MG63 (cell line): ENCODE measurements at places on chromosomes 11 and 22.

GRCh38 chr11:34072041-34072440, 20.5 kb downstream of the CAPRIN1 start:
- DNase-seq: no peak

- peak; percentile 3 for DNase-seq
Measured at GRCh38 chr11:115778928-115779650, 274.9 kb upstream of the CADM1 start.

DNA sequence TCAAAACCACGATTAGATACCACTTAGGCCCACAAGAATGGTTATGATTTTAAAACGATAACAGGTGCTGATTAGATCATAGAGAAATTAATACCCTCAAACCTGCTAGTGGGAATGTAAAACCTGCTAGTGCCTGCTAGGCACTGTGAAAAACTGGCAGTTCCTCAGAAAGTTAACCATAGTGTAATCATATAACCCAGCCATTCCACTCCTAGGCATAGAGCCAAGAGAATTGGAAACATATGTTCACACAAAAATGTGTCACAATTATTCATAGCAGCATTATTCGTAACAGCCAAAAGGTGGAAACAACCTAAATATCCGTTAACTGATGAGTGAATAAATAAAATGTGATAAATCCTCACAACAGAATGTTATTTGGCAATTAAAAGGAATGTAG, 122.2 kb upstream of the SYN3 start:
- DNase-seq: no peak

- no peak for DNase-seq
Measured at GRCh38 chr22:43526946-43527345, 115.1 kb downstream of the MPPED1 start.

- DNase-seq: no peak
Measured at GRCh38 chr11:121421149-121421901, 30.8 kb upstream of the SORL1 start.

- no peak for DNase-seq
Measured at GRCh38 chr22:35586771-35587170, 30.4 kb downstream of the MB start.

DNA sequence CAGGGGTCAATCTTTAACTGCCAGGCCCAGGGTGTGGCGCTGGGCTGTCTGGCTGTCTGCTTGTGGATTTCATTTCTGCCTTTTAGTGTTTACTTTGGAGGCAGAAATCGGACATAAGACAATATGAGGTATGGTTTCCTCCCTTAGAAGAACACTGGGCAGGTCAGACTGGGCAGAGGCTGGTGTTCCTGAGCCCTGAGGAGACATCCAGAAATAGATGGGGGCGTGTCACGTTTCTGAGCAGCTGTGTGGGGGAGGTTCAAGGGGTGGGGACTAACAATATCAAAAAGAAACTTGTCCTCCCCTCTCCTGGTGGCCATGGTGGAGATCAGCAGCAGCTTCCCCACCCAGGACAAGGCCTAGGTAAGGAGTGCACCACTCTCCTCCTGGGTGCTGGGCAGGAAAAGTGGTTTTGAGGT, at the start of gene ART1:
ART1 (plus strand) TSS at position 312 of the 419 bp plus-strand sequence. CDS start 14,086 bp downstream, outside the sequence.
- DNase-seq: no peak

DNA sequence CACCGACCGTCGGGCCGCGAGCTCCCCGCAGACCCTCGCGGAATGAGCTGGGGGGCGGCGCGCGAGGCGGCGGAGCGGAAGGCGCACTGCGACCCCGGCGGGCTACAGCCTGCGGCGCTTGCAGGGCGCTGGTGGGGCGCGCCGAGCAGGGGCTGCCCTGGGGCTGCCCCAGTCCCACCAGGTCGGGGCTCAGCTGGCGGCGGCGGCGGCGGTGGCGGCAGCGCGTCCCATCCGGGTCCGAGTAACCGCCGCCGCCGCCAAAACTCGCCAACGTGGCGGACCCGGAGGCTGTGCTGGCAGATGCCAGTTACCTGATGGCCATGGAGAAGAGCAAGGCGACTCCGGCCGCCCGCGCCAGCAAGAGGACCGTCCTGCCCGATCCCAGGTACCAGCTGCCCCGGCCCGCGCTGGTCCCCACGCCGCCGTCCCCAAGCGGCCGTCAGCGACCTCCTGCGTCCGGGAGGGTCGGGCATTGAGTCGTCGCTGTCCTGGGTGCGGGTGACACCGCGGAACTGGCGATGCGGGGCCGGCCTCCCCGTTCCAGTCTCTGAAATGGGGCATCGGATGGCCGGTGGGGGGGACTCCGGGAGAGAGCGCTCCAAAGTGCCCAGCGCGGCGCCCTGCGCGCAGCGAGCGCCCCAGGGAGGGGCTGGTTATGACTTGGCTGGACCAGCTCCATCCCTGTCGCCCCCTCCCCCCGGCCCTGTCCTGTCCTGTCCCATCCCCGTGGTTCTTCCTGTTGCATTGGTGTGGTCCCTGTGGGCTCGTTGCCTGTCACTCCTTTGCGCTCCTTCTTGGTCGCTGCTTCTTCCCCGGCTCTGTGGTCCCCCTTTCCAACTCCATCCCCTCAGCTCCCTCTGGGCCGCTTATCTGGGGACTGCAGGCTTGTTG, 63.5 kb downstream of the CRYBB2 start:
- no peak for DNase-seq

- DNase-seq: no peak
Measured at GRCh38 chr11:17102462-17102861, 25.0 kb upstream of the RPS13 start.

DNA sequence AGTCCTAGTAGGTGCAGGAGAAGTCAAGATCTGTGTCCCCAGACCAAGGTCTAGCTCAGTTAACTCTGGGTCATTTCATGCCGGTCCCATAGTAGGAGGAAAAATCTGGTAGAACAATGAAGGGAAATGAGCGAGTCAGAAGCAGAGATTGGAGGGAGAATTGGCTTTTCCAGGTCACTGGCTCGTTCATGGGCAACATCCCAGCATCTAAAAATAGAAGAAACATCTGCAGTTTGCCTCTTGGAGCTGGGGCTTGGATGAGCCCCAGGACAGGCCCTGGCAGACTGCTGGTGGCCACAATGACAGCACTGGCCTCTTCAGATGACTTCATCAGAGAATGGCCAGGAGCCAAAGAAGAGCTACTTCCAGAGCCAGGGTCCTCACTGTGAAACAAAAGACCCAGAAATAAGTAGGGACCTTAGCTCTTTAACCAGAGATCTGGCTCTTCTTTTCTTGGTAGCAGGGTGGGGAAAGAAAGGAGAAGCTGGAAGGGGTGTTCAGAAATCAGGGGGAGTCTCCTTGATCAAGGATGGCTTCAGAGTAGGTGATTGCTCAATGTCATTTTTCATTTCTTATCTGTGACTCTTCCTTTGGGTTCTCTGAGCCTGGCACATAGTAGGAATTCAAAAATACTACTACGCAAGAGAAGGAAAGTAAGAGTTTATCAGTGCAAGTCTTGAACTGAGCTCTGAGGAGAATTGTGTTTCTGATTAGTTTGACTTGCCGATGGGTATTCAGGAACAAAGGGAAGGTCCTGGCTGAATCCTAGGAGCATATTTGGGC, 102.6 kb downstream of the TMPRSS5 start:
- DNase-seq: peak; percentile 82

GRCh38 chr11:64185175-64185692, 737 bp upstream of the STIP1 start:
- peak; percentile 85 for DNase-seq

DNA sequence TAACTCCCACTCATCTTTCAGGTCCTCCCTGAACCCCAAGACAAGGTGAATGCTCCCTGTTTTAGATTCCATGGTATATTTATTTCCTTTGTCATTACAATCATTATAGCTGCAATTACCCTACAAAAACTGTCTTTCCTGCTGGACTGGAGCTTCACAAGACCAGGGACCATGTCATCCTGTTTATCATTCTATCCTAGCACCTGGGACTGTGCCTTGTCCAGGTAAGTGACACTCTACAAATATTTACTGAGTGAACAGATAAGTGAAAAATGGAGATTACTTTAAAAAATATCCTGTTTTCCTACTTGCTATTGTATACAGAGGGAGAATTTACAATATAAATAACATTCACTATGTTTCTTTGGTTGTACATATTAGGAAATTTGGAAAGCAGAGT, 22.5 kb upstream of the ELF5 start:
- no peak for DNase-seq

DNA sequence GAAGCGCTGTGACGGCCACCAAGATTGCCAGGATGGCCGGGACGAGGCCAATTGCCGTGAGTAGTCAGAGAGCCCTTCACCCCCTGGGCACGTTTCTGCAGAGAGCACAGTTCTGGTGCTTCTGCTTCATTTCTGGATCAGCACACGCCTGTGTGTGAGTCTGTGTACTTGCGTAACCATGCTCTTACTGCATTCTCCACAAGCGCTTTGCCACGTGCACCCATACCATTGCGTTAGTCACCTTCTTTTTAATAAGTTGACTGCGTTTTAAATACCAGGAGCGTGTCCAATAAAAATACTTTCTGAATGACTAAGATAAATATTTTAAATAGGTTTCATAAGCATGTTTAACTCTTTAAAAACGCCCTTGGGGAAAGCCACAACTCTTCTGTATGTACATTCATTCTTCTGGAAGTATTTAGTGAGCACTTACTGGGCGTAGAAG, 143.0 kb upstream of the SORL1-AS1 start:
- peak; percentile 92 for DNase-seq

GRCh38 chr11:15607361-15608036, 492.8 kb downstream of the INSC start:
- no peak for DNase-seq
